ENCODE measurements at places on chromosomes 2 and 18.

GRCh38 chr2:191270306-191271161 is 25.3 kb downstream of the MYO1B start:
- DNase-seq, result no peak

DNA sequence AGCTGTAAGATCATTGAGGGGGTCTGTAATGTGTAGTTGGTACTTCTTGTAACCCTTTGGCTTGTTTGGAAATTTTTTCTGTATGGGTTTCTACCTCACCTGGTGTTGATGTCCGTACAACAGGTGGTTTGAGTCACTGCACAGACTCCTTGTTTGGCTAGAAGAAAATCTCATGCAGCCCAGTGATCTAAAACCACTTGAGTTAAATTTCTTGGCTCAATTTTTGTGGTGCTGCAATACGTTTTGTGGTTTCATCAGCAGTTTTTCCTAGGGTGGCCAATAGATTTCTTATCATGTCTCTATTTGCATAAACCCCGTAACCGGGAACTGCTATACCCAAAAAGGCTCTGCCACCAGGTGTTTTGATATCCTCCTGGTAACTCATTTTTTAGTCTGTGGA is 43.4 kb downstream of the CERS6 start:
- DNase-seq, result no peak

DNA sequence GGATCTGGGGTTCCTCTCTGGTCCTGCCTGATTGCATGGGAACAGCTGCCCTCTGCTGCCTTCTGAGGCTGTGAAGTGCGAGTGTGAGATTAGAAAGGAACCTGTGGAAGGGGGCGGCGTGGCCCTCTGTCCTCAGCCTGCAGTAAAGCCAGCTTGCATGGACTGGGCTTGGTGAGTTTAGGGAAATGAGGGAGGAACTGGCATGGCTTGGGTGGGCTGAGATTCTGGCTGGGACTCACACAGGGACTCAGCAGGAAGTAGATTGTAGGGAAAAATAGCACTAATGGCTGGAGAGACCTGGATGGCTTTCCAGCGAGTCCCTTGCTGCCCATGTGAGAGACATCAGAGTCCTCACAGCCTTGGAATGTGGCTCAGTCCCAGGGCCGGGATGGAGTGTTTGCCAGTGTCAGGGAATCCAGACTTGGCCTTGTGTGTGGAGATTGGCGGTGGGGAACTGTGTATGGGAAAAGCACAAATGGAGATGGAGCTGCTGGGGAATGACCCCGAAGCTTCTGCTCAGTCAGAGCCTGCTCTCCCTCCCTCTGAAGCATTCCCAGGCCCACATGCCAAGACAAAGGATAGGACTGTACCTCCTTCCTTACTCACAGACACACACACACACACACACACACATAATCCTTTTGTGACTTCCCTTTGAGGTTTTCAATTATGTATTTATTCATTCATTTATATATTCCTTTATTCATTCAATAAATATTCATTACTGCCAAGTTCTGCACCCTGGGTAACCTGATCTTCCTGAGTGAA is 115.4 kb downstream of the ACAA2 start:
- no peak for DNase-seq

GRCh38 chr2:205078762-205079161 is 533.5 kb downstream of the PARD3B start:
- DNase-seq, result no peak

- DNase-seq, result no peak
These were observed 24.4 kb downstream of the MPHOSPH10 start for GRCh38 chr2:71154798-71155197.

- DNase-seq, result no peak
These were observed 87.4 kb upstream of the ITGB6 start for GRCh38 chr2:160287476-160287875.

- no peak for DNase-seq
These were observed 76.3 kb upstream of the GALNT3 start for GRCh38 chr2:165870346-165870745.

DNA sequence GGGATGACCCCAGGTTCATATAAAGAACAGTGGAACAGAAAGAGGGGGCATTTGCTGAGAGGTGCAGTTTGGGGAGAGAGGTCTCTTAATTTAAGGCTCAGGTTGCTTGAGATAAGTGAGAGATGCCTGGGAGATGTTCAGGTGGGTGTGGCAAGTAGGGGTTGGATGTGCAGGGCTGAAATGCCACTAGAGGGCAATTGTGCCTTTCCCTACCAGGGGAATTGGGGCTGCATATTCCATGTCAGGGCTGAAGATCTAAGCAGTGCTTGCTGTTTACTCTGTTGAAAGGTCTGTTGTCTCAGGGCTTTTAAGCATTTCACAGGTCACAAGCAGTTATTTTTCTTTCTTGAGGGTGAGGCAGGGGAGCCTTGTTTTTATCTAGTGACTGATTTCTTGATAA is 7.8 kb downstream of the CCDC85A start:
- DNase-seq, result no peak

DNA sequence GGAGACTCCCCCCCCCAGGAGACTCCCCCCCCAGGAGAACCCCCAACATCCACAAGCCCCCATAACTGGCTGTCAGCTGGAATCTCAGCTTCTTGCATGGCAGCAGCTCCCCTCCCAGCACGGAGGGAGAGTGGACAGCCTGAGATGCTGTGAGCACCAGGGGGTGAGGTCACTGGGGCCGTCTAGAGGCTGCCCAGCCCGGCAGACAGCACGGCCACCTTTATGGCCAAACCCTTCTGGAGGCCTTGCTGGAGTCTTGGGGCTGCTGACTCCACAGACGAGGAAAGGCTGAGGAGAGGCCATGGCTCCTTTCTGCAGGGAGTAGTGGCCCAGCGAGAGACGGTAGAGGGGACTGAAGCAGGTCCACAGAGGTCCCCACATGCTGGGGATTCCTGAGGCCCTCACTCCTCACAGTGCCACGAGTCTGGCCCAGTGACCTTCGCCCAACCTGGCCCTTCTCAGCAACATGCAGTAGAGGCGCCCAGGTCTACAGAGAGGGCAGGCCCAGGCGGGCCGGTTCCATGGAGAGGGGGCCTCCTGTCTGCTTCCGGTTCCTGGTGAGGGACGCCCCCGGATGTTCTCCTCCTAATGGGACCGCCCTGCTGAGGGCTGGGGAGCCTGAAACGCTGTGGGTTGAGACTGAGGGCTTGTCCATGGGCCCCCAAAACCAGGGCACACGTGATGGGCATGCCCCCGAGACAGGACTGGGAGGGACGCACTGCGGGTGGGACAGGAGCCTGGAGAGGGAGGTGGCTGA is 122.6 kb upstream of the CTDP1 start:
- DNase-seq, result no peak

DNA sequence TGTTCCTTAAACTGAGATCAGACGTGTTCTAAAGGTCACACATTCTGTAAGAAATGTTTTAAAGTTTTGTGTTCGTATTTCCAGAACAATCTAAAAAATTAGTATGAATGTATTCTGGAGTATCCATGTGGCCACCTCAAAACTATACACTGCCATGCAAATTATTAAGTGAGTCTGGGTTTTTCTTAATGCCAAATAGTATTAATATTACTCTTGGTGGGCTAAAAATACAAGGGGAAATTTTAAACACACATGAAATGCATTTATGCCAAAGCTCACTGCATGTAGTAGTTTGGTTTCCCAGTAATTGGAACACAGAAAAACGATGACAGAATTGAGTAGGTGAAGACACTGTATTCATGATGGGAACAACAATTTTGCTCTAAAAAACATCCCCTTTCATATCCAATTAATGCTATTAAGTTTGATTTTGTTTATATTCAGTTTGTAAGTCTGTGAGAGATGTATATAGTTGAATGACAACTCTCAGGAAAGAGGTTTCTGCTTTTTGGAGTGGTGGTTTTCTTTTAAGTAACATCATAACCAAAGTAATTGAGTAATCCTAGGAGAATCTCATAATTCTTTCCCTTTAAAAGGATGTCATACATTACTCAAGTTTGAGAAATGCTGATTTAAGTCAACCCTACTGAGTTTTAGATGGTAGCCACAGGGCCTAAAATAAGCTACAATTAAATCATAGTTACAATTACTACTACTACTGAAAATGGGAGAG is 75.7 kb upstream of the CDCA7 start:
- no peak for DNase-seq

DNA sequence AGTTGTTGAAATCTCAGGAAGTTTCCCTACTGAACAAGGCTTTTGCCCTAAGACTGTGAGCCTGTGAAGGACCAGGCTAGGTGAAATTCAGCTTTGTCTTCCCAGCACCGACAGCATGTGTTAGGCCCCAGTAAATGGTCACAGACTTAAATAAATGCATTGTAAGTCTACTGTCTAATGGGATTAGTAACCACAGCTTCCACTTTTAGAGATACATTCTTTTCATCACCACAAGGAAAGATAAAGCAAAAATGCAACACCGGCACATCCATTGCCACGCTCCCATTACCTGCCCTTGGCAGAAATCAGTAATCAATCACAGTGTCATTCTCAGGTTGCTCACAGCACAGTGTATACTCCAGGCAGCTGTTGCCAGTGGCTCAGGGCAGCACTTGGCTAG is 59.3 kb downstream of the CRACDL start:
- no peak for DNase-seq

- DNase-seq, result no peak
These were observed 19.7 kb downstream of the GNLY start for GRCh38 chr2:85713836-85714235.

DNA sequence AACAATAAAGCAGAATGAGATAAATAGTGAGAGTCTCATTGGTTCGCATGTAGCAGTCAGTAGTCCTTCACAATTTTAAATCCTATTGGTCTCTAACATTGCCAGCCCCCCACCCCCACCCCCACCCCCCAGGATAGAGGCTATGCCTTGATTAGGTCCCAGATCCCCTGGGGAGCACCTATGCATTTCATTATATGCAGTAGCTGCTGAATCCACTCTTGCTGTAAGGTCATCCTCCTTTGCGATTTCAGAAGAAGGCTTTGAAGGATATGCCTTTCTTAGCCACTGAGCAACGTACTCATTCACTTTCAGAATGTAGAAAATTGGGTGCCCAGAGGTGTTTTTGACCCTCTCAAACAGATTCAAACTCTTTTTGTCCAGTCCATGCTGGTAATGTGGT is 382.8 kb upstream of the GALNT5 start:
- DNase-seq, result no peak

DNA sequence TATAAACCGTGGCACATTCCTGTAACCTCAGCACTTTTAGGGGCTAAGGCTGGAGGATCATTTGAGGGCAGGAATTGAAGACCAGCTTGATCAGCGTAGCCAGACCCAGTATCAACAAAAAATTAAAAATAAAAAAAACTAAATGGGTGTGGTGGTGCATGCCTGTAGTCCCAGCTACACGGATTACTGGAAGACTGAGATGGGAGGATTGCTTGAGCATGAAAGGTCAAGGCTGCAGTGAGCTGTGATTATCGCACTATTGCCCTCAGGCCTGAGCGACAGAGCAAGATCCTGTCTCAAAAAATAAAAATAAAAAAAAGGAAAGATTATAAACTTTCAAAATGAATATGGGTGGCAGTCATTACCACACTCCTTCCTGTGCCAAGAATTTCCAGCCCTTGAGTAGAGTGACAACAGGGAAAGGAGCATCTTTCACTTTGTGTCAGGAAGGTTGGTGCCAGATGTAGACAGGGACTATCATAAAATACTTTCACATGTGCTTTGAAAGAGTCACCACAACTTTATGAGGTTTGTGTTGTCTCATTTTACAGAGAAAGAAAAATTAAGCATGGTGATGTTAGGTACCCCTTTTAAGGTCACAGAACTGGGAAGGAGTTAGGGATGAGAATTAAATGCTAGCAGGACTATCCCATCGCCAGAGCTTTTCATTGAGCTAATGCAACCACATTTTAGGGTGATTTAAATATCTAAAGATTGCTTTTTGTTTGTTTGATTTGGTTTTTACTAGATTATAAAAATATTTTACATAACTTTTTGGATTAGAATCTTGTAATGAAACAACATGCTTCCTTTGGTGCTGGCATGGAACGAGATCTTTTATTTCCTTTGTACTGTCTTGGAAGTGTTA is 1617.4 kb upstream of the ACVR2A start:
- DNase-seq, result no peak

GRCh38 chr2:160437273-160437672 is 56.3 kb downstream of the RBMS1 start:
- DNase-seq, result no peak

- DNase-seq, result peak; percentile 92
These were observed 31.8 kb downstream of the KLF7 start for GRCh38 chr2:207133820-207134519.

DNA sequence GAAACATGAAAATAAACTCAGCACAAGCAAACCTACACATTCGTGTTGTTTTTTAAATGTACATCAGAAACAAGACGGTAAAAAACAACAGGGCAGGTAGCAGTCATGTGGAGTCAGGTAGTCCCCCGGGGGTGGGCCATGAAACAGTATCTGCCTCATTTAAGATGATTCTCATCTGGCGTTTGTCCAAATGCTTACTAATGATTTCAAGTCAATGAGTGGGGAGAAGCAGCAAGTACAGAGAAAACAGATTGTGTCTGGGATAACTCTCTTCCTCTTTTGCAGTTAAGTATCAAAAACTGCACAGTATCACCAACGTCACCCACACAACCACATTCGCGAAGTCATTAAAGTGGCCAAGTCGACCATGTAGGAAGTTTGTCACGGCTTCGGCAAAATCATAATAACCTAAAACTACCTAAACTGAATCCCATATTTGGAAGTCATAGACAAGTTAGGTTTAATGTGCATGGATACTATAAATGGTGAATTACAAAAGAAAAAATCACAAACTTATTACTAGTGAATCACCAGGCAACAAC is 1.3 kb downstream of the LAPTM4A start:
- no peak for DNase-seq

DNA sequence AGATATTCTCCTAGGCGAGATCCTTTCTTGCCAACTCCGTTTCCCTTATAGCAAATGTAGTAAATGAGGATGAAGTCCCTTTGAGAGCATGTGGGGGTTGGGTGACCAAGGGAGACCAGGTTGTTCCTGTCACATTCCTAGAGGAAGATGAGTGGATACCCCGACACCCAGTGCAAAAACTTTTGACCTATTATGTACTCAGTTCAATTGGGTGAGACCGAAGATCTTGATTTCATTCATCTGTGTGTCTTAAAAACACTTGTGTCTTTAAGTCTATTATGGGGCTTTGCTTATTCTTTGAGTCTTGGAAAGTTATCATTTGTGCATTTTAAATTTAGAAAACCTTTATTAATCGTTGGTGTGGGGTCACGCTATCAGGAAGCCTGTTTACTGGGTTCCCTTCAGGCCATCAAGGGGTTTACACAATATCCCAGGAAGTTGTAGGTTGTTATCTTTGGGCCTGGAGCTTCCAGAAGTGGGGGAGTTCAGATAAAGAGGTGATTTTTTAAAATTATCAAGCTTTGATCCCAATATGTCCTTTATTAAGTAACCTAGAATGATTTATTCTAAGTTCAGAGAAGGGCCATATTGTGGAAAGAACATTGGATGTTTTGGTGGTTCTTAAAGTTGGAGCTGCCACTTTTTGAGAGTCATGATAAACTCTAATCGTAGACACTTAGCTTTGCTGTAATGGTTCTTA is 2.8 kb downstream of the RHOB start:
- no peak for DNase-seq

GRCh38 chr2:111982822-111983221 is 72.2 kb upstream of the TMEM87B start:
- no peak for DNase-seq
